SK-N-MC (cell line): ENCODE measurements at places on chromosomes 4 and X.

DNA sequence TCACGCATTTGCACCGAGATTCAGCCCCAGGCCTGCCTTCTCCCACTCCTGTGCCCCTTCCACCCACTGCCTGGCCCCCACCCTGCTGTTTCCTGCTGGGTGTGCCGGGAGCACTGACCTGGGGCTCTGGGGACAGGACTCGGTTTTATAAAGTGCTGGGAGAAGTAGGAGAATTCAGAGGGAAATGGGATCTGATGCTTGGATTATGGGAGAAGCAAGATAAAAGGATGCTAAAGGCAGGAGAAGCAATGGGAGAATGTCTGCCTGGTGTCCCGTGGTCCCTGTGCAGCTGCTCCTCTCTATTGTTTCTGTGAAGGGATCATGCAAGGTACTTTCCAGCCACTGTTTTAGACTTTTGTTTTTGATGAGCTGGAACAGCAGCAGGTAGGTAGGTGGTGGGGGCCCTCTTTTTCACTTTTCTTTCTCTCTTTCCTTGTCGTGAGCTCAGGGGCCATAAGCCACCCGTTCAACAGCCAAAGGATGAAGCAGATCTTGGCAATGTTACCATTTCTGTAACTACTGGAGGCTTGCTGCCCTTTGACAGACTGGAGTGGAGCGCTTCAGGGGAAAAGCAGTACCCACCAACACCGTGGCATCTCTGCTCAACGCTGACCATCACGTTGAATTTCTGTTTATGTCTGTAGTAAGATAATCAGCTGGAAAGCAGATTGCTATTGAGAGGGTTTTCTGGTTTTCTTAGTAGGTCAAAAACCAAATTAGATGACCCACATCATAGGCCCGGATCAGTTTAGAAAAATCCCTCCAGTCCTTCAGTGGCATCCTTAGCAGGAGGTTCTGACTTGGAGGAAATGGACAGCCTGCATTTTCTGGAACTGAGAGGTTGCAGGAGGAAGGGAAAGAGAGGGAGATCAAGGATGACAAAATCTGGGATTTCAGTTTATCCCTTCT lies 63.8 kb upstream of the ENPP6 start:
- DNase-seq = no peak

DNA sequence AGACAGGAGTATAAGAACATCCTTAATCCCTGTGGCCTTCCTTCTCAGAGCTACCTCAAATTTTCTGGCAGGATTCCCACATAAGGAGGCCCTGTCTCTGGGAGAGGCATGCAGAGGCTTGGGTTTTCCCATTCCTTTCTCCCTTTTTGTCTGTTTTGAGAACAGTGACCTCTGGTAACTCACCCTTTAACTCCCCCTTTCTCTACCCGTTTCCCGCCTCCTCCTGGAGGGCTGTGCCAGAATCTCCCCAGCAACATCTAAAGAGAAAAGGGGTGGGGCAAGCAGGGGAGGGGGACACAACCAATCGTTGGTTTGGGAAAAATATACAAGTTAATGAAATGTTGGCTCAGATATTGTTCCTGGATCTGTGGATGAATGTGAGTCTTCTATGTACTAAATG lies 303.7 kb upstream of the IRS4 start:
- DNase-seq = no peak

GRCh38 chr4:180314972-180315371 lies 1928.2 kb upstream of the TENM3 start:
- no peak for DNase-seq

- DNase-seq = no peak
Observed at GRCh38 chrX:111811831-111812230, 64.2 kb upstream of the TRPC5OS start.

DNA sequence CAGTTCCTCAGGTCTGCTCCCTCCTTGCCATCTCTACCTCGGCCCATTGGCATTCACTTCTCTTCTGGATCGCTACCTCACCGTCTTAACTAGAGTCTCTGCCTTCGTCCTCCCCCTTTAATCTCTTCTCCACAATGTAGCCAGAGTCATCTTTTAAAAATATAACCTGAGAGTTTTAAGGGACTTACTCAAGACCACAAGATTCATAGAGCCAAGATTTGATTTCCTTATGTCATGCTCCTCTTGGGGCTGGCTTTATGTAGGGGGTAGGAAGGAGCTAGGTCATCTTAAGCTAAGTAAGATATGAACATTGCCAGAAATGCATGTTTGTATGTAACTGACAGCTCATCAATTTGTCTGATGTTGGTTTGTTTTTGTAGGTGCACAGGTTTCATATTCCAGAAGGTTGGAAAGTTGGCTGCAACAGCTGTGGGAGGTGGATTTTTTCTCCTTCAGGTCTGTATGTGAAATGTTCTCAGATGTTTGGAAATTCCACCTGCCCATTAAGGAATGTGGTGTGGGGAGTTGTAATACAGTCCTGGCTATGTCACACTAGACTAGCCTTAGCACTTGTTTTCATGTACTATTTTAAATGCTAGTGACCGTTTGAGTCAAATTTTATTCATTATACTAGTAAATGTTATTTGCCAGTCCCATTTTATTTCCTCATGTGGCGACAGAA lies 19.6 kb downstream of the FUNDC2 start:
- DNase-seq = no peak

DNA sequence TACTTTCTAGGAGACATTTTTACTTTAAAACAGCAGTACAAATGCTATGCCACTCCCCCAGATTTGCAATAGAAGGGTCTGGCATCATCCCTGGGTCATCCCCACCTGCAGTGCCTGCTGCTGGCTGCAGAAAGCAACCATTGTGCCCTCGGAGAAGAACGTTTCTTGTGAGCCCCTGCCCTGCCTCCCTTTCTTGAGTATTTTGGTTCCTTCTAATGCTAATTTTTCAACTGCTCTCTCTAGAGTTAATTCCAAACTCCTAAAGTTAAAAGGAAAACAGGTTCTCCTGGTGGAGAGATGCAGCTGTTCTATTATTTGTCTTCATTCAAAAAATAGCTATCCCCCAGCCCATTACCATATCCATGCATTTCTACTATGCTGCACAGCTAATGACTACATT lies 107.1 kb downstream of the IDS start:
- DNase-seq = no peak

GRCh38 chr4:85658766-85659439 lies 184.0 kb downstream of the ARHGAP24 start:
- no peak for DNase-seq

GRCh38 chrX:77788050-77788449 lies 2.0 kb upstream of the ATRX start:
- DNase-seq = no peak

DNA sequence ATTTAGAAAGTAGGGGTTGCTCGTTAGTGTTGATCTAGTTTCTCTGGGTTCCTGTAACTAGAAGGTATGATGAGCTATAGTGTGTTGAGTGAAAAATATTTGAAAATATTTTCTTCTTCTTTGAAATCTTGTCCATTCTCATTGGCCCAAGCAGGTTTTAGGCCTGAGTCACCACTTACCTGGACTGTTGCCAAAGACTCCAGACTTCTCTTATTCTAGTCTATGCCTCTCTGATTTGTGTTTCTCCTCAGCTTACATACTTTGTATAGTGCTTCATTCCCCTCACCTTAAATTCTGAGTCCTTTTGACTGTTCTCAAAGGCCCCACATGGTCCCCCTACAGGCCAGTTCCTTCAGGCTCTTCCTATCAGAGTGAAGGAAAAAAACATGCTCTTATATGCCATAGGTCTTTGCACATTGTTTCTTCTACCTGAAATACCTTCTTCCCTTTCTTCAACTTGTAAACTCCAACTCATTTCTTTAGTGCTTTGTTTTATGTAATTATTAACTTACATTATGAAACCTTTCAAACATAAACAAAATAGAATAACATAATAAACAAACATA lies 258.2 kb downstream of the PPP1R2C start:
- DNase-seq = no peak

- DNase-seq = no peak
Observed at GRCh38 chrX:69121321-69122000, 43.8 kb downstream of the PJA1 start.

- no peak for DNase-seq
Observed at GRCh38 chr4:89371614-89372013, 64.0 kb upstream of the GPRIN3 start.

DNA sequence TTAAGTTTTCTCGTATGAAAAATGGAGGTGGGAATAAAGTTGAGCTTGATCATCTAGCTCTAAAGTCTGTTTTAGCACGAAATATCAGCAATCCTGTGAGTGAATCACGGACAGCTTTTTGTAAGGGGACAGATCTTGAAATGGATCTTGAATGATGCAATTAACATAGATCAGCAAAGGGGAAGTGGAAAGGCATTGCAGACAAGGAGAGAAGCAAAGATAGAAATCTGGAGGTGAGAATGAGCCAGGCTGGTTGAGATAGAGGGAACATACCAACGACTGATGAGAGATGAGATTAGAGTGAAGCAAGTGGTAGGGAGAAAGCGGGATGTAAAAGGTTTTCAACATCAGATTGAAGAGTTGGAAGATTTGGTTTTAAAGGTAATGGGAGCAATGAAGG lies 4.6 kb upstream of the DGKK start:
- DNase-seq = no peak

- no peak for DNase-seq
Observed at GRCh38 chr4:118716304-118716703, 31.1 kb downstream of the METTL14 start.

GRCh38 chr4:182325397-182325796 lies 82.2 kb downstream of the TENM3 start:
- no peak for DNase-seq

- DNase-seq = no peak
Observed at GRCh38 chr4:140628016-140628415, 59.3 kb upstream of the UCP1 start.

DNA sequence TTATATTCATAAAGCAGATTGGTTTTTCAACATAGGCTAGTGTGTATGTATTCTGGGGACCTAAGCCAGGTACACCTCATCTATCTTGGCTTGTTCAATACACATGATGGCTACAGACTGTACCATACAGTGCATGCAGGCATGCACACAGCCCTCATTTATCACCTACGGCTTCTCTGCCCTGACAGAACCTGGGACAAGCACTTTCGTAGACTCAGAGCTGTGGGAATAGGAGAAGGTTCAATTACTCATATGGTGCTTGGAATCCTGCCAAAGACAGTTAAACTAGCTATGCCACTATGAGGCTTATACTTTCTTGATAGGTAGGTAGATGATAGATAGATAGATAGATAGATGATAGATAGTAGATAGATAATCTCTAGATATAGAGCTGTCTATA lies 457.2 kb downstream of the GALNTL6 start:
- no peak for DNase-seq

DNA sequence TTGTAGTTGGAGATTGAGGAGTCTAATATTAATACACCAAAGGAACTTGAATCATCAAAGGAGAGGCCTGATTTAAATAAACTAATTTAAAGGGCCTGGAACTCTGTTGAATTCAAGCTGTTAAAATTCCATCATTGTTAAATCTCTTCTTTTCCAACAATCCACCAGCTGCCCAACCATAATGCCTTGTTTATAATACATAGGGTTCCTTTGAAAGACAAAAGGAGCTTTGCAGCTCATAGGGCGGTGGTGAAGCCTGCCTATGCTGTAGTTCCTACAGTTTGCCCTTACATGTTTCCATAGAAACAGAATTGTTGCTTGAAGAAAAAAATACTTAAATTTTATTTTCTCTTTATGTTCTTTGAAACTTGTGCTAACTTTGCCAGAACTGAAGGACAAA lies 102.8 kb downstream of the GLUD2 start:
- no peak for DNase-seq

- DNase-seq = no peak
Observed at GRCh38 chr4:56914336-56914735, 6.6 kb downstream of the REST start.

GRCh38 chrX:52368368-52369055 lies at the start of gene XAGE2:
Gene XAGE2, plus strand, starts transcription at chrX:52369021. Its CDS starts 994 bp downstream, at chrX:52370015.
- no peak for DNase-seq

DNA sequence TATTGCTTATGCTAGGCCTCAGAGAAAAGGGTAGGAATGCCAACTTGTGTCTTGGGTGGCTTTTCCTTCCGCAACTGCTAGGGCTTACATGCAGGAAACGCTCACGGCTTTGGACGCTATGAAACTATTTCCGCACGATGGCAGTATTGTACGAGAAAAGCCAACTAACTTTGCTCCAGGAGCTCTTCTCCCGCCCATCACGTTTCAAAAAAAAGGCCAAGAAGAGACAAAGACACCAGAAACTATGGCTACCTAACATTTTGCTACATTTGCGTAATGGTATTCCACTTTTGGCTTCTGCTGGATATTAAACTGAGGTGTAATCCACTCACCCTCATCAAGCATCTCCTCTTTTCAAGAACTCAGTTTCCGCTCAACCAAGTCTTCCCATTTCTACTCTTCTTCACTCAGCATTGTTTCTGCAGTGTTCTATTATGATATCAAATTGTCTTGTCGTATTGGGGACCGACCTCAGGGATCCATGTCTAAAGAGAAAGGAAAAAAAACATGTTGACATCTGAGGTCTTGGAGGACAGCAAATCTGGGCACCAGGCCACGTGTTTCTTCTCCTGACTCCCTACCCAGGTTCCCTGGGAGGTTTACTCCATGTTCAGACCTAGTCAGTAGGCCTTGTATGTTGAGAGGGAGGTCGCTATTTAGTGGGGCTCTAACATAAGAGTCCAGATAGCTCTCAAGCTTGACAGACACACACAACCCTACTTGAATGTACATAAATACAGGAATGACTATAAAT lies 239.4 kb upstream of the STK26 start:
- peak; percentile 86 for DNase-seq

GRCh38 chr4:5472160-5472591 lies 236.2 kb downstream of the EVC2 start:
- no peak for DNase-seq

- no peak for DNase-seq
Observed at GRCh38 chr4:105963461-105964400, 68.5 kb downstream of the NPNT start.

DNA sequence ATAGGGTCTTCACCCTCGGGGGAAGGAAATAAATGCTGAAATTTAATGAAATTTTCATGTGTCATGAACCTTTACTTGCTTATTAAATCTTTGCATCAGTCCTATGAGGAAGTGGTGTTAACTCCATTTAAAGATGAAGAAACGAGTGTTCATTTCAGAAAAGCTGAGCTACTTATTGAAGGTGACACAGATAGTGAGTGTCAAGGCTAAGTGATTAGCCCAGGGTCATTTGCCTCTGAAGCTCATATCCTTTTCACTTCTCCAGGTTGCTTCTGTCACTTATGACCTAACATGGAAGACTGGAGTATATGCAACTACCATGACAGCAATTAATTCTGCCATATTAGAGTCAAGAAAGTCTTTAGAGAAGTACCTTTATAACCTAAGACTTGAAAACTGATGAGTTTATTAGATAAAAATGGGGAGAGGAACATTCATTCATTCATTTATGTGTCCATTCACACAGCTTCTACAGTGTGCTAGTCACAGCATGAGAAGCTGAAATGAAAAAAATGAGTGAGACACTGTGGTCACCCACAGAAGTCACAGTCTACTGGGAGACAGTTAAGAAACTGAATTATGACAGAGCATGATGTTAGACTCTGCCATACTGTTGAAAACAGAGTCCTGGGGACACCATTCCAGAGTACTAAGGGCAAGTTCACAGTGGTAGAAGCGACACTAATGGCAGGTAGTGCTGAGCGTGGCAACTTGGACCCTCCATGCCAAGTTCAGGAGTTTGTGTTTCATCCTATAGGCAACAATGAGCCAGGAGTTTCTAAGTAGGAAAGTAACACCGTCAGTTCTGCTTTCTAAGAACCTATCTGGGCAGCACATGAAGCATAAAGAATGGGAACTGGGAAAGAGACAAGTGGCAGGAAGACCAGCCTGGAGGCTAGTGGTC lies 21.3 kb downstream of the ALPK1 start:
- DNase-seq = no peak

- DNase-seq = no peak
Observed at GRCh38 chr4:15963576-15963975, 601 bp upstream of the FGFBP2 start.

- DNase-seq = no peak
Observed at GRCh38 chr4:2849267-2850152, 5.9 kb downstream of the ADD1 start.
